ENCODE measurements at places on chromosomes 5 and 9.

DNA sequence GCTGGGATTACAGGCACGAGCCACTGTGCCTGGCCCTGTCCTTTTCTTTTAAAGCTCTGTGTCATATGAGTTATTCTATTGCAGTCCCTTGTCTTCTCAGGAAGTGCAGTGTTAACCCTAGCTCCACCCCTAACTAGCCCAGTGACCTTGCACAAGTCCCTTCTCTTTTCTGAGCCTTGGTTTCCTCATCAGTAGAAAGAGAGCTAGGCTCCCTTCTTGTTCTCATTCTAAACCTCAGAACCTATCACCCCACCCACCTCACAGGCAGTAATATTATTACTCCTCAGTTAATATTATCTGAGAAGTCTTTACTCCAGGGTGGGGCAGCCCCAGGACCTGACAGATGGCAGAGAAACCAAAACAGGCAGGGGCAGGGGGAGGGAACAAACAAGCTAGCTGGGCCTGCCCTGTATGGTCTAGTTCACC is 7.2 kb downstream of the CYFIP2 start:
- H3K27me3 ChIP-seq, result no peaks in the 10 kb centered on the region
- peak overlapping the region; percentile 72 for H3K4me3 ChIP-seq
- peak overlapping the region; percentile 99 for H3K27ac ChIP-seq

- H3K4me1 ChIP-seq, result no peaks in the 10 kb centered on the region
- H3K27me3 ChIP-seq, result peaks cover 11% of the 10 kb centered on the region
- H3K4me3 ChIP-seq, result no peak overlapping the region
- no peaks in the 10 kb centered on the region for H3K36me3 ChIP-seq
- H3K27ac ChIP-seq, result no peak overlapping the region
Observed at GRCh38 chr5:172558076-172558976, 82.7 kb upstream of the NEURL1B start.

DNA sequence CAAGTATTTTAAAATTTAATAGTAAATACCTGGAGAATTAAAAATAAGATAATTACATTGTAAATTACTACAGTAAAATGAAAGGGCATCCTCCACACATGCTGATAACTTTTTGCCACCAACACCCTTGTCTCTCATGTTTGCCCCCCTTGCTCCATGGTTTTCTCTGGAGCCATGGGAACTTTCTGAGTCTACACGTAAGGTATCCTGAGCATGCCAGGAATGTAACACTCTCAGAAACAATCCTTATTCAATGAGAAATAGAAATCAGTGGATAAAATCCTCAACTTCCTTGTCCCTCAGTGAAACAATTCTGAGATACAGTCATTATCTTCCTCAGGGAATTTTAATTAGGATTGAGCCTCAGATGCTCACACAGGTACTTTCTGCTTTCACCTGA is 108.9 kb downstream of the IZUMO3 start:
- DNase-seq, result no peak
- no peaks in the 10 kb centered on the region for H3K4me1 ChIP-seq

DNA sequence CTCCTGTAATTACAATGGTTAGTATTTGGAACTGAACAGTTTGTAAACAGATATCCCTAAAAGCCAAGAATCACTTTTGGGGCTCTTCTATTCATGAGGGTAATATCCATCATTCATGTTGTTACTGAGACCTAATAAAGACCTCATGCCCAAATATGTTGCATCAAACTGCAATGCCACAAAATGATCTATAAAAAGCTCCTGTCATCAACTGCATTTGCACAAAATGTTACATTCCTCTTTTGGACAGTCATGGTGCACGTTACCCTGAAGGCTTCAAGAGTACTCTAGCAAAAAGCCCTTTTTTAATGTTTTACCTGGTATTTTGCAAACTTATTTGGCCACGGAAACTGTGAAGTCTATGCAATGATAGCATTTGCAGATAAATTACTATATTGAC is 14.2 kb upstream of the EQTN start:
- H3K27me3 ChIP-seq, result no peaks in the 10 kb centered on the region
- no peaks in the 10 kb centered on the region for H3K4me1 ChIP-seq
- H3K36me3 ChIP-seq, result no peaks in the 10 kb centered on the region
- no peak for DNase-seq

DNA sequence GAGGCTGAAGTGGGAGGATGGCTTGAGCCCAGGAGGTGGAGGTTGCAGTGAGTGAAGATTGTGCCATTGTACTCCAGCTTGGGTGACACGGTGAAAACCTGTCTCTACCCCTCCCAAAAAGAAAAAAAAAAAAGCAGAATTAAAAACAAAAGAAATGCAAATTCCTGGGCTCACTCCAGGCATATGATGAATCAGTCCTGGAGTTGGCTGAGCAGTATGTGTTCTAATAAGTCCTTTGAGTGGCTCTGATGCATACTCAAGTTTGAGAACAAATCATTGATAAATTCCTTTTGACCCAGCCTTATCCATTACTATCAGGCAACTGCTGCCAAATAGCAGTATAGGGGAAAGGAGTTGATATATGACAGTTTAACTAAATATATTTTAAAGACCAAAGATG is 28.3 kb downstream of the UHRF2 start:
- H3K27me3 ChIP-seq, result no peaks in the 10 kb centered on the region
- DNase-seq, result no peak
- peaks cover 75% of the 10 kb centered on the region for H3K4me1 ChIP-seq
- peaks cover 44% of the 10 kb centered on the region for H3K36me3 ChIP-seq
- no peak overlapping the region for H3K4me3 ChIP-seq

DNA sequence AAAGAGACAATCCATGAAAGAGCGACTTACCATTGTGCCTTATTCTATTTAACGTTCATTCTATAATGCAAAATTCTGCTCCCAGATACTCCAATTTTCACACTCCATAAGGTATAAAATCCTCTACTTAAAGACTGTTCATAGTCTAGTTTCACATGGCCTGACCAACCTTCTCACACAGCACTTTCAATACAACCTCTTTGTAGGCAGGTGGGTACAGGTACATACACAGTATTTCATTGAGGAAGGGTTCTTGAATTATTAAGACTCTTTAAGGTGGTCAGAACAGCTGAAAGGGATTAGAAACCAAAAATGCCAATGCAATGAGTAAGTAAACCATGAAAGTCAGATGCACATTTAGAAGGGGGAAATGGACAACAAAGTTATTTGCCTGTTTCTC is 352.0 kb downstream of the PARP8 start:
- no peaks in the 10 kb centered on the region for H3K27me3 ChIP-seq
- no peaks in the 10 kb centered on the region for H3K4me1 ChIP-seq
- no peak overlapping the region for H3K27ac ChIP-seq
- H3K4me3 ChIP-seq, result no peak overlapping the region
- DNase-seq, result no peak

DNA sequence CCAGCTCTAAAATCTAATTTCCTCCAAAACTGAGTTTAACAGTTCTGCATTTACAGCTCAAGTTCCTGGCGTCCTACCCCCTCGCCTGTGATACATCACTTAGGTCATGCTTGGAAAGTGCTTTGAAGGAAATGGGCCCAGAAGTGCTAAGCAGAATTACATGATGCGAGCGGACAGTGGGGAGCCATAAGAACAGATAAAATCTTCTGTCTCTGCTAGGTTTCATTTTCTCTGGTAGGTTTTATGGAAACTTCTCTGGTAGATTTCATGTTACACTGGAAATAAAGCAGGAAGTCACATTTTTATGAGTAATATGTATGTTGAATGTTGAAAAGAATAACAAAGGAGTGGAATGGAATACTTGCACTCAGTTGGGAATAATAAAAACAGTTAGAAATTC is 138.3 kb downstream of the ZDHHC21 start:
- no peaks in the 10 kb centered on the region for H3K27me3 ChIP-seq
- H3K4me3 ChIP-seq, result no peak overlapping the region
- no peaks in the 10 kb centered on the region for H3K36me3 ChIP-seq
- H3K27ac ChIP-seq, result no peak overlapping the region

GRCh38 chr5:54491326-54491725 is 26.2 kb upstream of the SNX18 start:
- peaks cover 7% of the 10 kb centered on the region for H3K27me3 ChIP-seq
- H3K27ac ChIP-seq, result no peak overlapping the region
- DNase-seq, result no peak
- H3K36me3 ChIP-seq, result no peaks in the 10 kb centered on the region
- no peak overlapping the region for H3K4me3 ChIP-seq

DNA sequence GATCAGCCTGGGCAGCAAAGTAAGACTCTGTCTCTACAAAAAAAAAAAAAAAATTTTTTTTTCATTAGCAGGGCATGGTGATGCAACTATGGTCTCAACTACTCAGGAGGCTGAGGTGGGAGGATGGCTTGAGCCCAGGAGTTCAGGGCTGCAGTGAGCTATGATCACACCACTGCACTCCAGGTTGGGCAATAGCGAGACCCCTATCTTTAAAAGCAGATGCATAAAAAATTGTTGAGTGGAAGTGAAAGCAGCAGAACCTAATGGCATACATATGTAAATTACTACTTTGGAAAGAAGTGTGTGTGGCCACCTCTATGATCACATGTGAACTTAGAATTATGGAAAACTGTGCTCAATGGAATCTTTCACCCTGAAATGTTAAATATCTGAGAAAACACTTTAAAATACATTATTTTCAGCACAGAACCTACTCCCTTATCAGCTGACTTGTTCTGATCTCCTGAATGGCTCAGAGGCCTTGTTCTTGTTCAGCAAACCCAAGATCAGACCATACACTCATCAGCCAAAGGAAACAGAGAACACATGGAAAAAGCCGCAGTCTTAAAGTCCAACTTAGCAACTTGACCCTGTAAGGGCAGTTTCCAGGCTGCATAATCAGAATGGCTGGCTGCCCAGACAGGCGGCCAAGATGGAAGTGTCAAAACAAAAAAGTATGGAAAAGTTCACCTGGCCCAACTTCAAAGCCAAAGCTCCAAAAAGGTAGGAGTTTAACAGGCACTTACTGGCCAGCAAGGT is 56.5 kb downstream of the SIL1 start:
- peaks cover 14% of the 10 kb centered on the region for H3K4me1 ChIP-seq
- DNase-seq, result no peak
- no peak overlapping the region for H3K27ac ChIP-seq
- H3K36me3 ChIP-seq, result no peaks in the 10 kb centered on the region

GRCh38 chr5:179607160-179607931 is 16.1 kb downstream of the HNRNPH1 start:
- H3K4me3 ChIP-seq, result no peak overlapping the region
- DNase-seq, result no peak
- H3K27me3 ChIP-seq, result no peaks in the 10 kb centered on the region
- no peak overlapping the region for H3K27ac ChIP-seq
- H3K4me1 ChIP-seq, result no peaks in the 10 kb centered on the region

GRCh38 chr5:168752416-168753190 is 173.4 kb upstream of the PANK3 start:
- no peaks in the 10 kb centered on the region for H3K36me3 ChIP-seq
- no peaks in the 10 kb centered on the region for H3K27me3 ChIP-seq
- DNase-seq, result no peak
- no peak overlapping the region for H3K27ac ChIP-seq
- H3K4me3 ChIP-seq, result no peak overlapping the region
- no peaks in the 10 kb centered on the region for H3K4me1 ChIP-seq

GRCh38 chr5:96172436-96172835 is 210.8 kb upstream of the ELL2 start:
- H3K4me1 ChIP-seq, result peaks cover 6% of the 10 kb centered on the region
- no peak overlapping the region for H3K27ac ChIP-seq
- no peak overlapping the region for H3K4me3 ChIP-seq
- no peaks in the 10 kb centered on the region for H3K36me3 ChIP-seq
- H3K27me3 ChIP-seq, result no peaks in the 10 kb centered on the region

DNA sequence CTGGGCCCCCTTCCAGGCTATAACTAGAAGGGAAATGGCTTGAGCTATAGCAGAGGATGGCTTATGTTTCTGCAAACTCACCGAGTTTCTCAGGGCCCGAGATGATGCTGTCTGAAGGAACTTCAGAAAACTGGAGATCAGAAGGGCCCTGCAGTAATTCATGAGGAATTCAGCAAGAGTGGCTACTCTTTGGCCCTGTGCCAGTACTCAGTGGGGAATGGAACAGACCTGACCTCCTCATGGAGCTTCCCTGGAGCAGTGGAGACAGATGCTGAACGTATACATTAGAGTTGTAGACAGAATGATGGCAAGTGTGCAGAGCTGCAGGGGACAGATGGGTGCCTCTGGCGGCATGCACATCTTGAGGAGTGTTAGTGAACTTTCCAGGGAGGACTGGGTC is 17.3 kb upstream of the SMIM32 start:
- no peaks in the 10 kb centered on the region for H3K36me3 ChIP-seq
- no peaks in the 10 kb centered on the region for H3K4me1 ChIP-seq
- DNase-seq, result no peak
- H3K27me3 ChIP-seq, result peaks cover 16% of the 10 kb centered on the region
- no peak overlapping the region for H3K27ac ChIP-seq

DNA sequence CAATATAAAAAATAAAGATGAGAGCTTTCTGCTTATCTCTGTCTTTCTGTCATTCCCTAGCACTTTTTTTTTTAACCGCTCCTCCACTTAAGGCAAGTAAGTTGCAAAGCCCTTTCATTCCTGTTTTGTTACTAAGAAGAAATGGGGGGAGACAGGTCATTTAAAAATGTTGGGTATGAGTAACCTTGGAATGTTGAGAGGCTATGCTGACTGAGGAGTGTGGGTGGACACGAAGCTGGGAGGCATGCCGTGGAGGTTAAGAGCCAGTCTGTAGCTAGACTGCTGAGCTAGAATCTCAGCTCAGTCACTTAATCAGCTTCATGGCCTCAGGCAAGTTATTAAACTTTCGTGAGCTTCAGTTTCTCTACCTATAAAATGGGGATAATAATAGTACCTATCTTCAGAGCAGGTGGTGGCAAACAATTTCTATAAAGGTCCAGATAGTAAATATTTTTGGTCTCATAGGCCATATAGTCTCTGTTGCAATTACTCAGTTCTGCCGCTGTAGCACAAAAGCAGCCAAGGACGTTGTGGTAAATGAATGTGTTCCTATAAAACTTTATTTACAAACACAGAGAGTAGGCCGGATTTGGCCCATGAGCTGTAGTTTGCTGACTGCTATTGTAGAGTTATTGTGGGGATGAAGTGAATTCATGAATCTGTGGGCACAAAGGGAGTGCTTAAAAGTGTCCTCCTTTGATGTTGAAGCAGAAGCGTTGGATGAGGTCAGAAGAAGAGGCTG is 220.0 kb downstream of the GABBR2 start:
- no peaks in the 10 kb centered on the region for H3K4me1 ChIP-seq
- no peak overlapping the region for H3K4me3 ChIP-seq
- H3K27ac ChIP-seq, result no peak overlapping the region
- no peaks in the 10 kb centered on the region for H3K36me3 ChIP-seq
- H3K27me3 ChIP-seq, result peaks cover 15% of the 10 kb centered on the region
- DNase-seq, result no peak

Measured in activated B cell treated with CpG ODN at 0.5 μM for 24 hours (primary cell).